ENCODE measurements at places on chromosomes 1 and 21.
A peak's percentile ranks its signal among the peaks of the same experiment; 100 is the strongest.

DNA sequence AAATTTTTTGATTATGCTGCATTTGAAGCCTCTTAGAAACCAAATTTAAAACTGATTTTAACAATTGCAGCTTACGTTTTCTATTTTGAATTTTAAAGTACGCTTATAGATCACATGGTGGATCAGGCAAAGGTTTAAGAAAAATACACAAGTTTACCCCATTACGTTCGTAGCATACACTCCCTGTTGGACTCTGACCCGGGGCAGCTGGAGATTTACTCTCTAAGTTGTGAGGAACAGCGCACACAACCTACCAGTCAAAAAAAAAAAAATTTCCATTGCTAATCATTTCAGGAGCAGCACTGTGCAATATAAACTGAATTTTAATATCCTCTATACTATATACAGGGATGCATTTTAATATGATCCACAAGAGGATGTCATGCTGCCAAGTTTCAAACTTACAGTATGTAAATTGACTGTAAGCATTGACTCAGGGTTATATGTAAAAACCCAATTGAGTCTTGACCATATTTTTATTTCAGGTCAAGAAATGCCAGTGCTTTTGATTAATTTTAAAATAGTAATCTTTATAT, 20.4 kb downstream of the CSDE1 start:
- DNase-seq, result no peak

GRCh38 chr1:183484851-183485250, 12.6 kb downstream of the SMG7 start:
- DNase-seq, result no peak

- DNase-seq, result no peak
Measured at GRCh38 chr1:53575955-53576320, 116.7 kb downstream of the DMRTB1 start.

DNA sequence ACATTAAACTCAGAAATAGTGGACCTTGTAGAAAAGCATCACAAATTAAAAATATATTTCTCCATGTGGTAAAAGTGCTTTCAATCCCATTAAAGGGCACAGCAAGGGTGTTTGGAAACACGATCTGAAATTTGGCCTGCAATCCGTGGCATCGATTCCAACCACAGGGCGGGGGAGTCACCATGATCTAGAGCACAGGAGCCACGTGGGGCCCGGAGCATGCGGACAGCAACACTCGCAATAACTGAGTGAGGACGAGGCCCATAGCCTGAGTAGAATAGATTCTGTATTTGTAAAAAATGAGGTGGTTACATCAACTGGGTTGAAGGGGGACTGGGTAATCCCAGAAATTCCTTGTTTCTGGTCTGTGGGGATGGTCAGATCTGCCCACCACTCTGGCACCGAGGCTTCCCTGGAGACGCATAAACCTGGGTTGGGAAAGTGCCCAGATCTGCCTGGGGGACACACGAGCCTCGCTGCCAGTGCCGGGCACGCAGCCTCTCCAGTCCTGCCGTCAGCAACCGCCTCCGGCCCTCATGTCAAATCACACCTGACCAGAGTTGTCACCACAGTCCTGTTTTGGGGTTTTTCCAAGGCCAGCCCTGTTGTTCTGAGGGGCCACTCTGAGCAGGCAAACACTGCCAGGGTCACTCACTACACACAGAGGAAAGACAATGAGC, 104.3 kb downstream of the PGBD5 start:
- no peak for DNase-seq

DNA sequence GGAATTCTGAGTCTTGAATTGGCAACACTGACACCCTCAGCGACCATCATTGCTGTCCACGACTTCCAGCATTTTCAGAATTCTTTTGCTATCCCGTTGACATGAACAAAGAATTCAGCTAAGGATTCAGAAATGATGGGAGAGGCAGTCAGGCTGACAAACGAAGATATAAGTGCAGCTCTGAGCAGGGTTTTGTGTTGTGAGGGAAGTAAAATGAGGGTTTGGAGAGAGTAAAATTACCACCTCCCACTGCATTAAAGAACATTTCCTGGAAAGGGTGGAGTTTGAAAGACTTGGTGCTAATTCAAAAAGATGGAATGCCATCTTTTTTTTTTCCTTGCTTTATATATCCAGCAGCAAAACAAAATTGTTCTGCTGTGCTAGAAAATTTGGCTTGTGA, 4.9 kb upstream of the ELK4 start:
- DNase-seq, result no peak

DNA sequence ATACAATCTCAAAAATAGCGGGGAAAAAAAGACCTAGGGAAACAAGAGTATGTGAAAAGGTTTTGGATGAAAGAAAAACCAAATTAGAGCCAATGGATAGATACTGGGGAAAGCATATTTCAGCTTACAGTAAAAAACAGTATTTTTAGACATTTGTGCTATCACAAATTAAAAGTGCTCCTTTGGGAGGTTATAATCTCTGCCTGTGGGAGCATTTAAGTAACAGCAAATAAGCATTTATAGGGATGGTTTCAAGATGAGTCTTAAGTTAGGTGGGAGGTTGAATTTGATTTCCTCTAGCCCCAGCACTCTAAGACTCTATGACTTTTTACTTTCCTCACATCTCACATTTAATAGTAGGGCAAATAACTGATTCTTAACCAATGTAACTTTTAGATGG, 79.6 kb upstream of the SLFNL1 start:
- DNase-seq, result no peak

- DNase-seq, result no peak
Measured at GRCh38 chr1:110012100-110012780, 22.2 kb upstream of the STRIP1 start.

GRCh38 chr1:183270541-183271141, 84.6 kb downstream of the LAMC2 start:
- peak; percentile 87 for DNase-seq

DNA sequence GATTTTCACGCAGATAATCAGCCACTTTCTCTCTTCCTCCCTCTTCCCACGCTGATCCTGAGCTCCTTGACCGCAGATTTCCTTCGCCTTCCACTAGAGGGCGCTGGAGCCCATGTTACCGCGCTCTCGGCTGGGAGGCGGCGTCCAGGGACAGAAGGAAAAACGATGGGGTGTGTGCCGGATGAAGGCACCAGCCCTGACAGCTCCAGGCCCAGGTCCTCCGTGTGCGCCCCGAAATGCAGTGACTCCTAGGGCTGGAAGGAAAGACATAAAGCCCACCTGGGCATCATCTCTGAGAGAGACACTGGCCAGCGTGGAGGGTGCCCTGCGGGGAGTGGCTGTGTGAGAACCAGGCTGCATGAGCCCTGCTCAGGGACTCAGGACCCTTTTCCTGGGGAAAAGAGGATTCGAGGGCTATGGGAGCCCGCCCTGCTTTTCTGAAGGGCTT, 44.9 kb upstream of the CYP2J2 start:
- DNase-seq, result no peak

GRCh38 chr1:147745271-147745670, 15.1 kb downstream of the GJA5 start:
- no peak for DNase-seq

DNA sequence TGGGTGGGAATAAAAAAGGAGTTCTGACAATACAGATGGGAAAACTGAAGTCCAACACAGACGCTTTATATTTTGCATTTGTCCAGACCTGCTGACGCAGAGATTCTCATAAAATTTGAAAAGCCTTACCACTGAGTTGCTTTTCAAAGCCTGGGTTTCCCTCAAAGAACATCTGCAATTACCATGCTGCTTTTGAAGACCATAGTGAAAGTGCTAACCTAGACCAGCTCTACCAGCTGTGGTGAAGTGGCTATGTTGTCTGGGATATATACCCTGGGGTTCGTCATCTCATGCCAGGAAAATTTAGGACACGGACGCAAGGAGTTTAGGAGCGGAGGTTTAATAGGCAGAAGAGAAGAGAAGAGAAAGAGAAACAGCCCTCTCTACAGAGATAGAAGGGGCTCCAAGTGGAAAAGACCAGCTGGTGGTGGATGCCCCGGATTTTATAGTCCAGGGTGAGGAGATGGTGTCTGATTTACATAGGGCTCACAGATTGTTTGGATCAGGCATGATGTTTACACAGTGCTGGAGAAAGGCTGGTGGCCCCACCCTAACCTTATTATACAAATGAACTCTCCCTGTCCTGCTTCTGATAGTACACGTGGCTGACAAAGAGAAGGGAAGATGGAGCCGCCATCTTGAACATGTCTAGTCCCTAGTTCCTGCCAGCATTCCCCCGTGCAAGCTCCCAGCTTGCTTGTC, 73.8 kb downstream of the AK4 start:
- no peak for DNase-seq

- DNase-seq, result no peak
Measured at GRCh38 chr1:37480125-37480466, 5.7 kb downstream of the ZC3H12A start.

DNA sequence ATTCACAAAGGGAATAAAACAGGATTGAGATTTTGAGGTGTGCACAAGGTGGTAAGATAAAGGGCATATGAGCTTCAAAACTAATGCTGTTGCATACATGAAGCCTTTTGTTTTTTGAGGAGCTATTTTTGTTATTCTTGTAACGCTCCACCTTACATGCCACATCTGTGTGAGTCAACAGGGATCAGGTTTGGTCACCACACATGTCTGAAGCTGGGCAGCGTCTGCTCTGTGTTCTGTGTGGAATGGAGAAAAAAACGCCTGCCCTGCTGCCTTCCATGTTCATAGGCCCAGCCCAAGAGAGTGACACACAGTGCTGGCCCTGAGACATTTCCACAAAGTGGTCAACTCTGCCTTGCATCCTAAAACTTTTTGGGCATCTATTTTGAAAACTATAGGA, 67.7 kb downstream of the MPZL1 start:
- DNase-seq, result no peak

DNA sequence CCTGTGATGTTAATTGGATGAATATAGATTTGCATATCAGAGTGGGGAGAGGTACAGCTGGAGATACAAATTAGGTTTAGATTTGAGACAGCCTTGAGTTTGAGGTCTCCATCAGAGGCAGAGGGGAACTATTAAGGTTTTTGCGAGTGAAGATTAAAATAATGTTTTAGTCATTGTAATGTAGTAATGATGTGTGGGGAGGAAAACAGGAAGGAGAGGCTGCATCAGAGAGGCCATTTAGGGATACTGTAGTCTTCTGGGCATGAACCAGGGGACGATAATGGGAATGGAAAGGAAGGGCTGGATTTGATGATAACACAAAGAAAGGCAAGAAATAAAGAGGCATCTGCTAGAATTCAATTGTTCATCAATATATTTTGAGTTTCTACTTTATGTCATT, 9.5 kb downstream of the CD84 start:
- DNase-seq, result no peak

GRCh38 chr1:151346082-151346768, 827 bp downstream of the RFX5 start:
- no peak for DNase-seq

DNA sequence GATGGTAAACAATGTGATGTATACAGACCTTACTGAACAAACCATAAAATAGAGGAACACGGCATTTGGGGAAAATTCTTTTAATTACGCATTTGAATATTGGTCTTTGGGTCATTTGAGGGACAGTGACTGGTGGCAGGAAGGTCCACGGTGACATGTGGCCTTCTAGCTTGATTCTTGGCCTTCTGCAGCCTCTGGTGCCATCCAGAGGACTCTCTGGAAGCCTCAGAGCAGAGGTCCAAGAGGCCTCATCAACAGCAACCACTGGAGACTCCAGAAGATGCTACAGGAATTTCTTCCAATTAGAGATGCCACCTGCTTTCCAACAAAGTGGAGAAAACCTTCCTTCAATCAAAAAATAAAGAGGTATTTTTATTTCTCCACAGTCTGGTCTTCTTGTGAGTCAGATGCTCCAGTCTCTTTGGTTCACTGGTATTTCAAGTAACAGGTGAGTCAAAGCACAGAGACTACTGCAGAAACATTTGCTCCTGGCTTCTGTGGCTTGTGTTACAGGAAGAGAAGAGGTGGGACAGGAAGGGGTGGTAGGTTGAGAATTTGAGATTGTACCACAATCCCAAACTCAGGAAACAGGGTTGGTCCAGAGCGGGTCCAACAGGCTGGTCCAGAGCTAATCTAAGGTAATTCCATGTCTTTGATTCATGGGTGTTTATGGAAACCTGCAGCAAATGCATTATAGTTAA, 2.7 kb upstream of the F5 start:
- DNase-seq, result no peak

Measured in HFF-Myc (cell line).